ENCODE measurements at places on chromosomes 6 and 20. TPM values are rescaled to one million over a fixed set of nuclear protein-coding genes. Genes with fewer than 3 reads are reported as not detected.

DPPA5 gene
- total RNA-seq, result 7.0 TPM

ADGRB3 gene
- total RNA-seq, result 1.9 TPM

CYP39A1 gene
- 1.8 TPM for total RNA-seq

NOX3 gene
- not detected for total RNA-seq

MLN gene
- not detected for total RNA-seq

TMX4 gene
- total RNA-seq, result 7.5 TPM

ZSCAN12 gene
- total RNA-seq, result 7.3 TPM

C20orf144 gene
- total RNA-seq, result 0.66 TPM

PAX1 gene
- not detected for total RNA-seq

RAET1G gene
- total RNA-seq, result not detected

FUT9 gene
- 6.8 TPM for total RNA-seq

MLIP gene
- total RNA-seq, result not detected

SAMD5 gene
- total RNA-seq, result 0.08 TPM

LRFN2 gene
- total RNA-seq, result 2.6 TPM

PTGIS gene
- total RNA-seq, result 29.0 TPM

WFDC12 gene
- not detected for total RNA-seq

GRCh38 chr6:17150096-17150495, 48.2 kb downstream of the STMND1 start:
- no peaks in the 10 kb centered on the region for H3K4me1 ChIP-seq
- H3K36me3 ChIP-seq, result no peaks in the 10 kb centered on the region
- H3K27ac ChIP-seq, result no peak overlapping the region
- no peaks in the 10 kb centered on the region for H3K27me3 ChIP-seq
- DNase-seq, result no peak

DNA sequence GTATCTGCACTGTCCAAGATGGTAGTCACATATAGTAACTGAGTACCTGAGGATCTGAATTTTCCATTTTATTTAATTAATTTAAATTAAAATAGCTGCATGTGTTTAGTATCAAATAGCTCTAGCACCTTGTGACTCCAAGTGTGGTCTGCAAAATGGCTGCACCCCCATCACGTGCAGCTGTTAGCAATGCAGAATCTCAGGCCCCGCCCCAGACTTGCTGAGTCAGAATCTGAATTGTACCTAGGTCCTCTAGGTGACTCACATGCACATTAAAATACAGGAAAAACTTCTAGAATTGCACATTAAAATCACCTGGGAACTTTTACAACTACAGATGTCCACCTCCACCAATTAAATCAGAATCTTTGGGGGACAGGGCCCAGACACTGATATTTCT, 19.2 kb upstream of the FAM83C start:
- H3K36me3 ChIP-seq, result no peaks in the 10 kb centered on the region
- peaks cover 24% of the 10 kb centered on the region for H3K4me1 ChIP-seq
- peak; percentile 22 for DNase-seq
- no peaks in the 10 kb centered on the region for H3K27me3 ChIP-seq

- no peak overlapping the region for H3K4me3 ChIP-seq
- peaks cover 34% of the 10 kb centered on the region for H3K4me1 ChIP-seq
- H3K27ac ChIP-seq, result no peak overlapping the region
- no peaks in the 10 kb centered on the region for H3K36me3 ChIP-seq
- no peaks in the 10 kb centered on the region for H3K27me3 ChIP-seq
Observed at GRCh38 chr6:42306439-42307140, 88.9 kb upstream of the MRPS10 start.

DNA sequence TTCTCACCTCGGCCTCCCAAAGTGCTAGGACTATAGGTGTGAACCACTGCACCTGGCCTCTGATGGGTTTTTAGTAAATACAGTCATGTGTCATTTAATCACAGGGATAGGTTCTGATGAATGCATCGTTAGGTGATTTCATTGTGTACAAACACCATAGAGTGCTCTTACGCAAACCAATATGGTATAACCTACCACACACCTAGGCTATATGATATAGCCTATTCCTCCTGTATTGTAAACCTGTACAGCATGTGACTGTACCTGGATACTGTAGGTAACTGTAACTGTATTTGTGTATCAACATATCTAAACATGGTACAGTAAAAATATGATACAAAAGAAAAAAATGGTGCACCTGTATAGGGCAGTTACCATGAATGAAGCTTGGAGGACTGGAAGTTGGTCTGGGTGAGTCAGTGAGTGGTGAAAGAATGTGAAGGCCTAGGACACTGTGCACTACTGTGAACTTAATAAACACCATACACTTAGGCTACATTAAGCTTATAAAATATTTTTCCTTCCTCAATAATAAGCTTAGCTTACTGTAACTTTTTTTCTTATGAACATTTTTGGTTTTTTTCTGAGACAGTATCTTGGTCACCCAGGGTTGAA, 10.0 kb downstream of the BICRAL start:
- no peaks in the 10 kb centered on the region for H3K27me3 ChIP-seq
- no peak overlapping the region for H3K4me3 ChIP-seq
- peaks cover 42% of the 10 kb centered on the region for H3K4me1 ChIP-seq

DNA sequence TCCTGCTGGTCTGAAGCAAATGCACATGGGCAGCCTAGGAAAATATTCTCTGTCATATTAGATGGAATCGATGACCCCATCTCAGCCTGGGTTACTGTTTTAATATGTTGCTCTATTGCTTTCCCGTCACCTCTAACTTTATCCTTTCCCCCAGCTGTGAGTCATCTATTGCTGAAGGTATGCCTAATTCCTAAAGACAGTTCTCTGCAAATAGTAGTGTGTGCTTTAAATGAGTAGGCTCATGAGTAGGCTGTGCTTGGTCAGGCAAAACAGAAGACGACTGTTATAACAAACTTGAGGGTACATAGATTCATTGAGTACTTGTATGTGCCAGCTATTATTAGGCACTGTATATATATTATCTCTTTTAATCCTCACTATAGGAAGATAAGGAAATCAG, 47.2 kb downstream of the CTNNBL1 start:
- H3K27me3 ChIP-seq, result no peaks in the 10 kb centered on the region
- peaks cover 3% of the 10 kb centered on the region for H3K4me1 ChIP-seq
- no peak overlapping the region for H3K27ac ChIP-seq
- no peaks in the 10 kb centered on the region for H3K36me3 ChIP-seq

- no peaks in the 10 kb centered on the region for H3K27me3 ChIP-seq
- peaks cover 9% of the 10 kb centered on the region for H3K4me1 ChIP-seq
- DNase-seq, result no peak
- no peak overlapping the region for H3K27ac ChIP-seq
- no peak overlapping the region for H3K4me3 ChIP-seq
- no peaks in the 10 kb centered on the region for H3K36me3 ChIP-seq
Observed at GRCh38 chr6:136720045-136720770, 72.1 kb downstream of the MAP3K5 start.

DNA sequence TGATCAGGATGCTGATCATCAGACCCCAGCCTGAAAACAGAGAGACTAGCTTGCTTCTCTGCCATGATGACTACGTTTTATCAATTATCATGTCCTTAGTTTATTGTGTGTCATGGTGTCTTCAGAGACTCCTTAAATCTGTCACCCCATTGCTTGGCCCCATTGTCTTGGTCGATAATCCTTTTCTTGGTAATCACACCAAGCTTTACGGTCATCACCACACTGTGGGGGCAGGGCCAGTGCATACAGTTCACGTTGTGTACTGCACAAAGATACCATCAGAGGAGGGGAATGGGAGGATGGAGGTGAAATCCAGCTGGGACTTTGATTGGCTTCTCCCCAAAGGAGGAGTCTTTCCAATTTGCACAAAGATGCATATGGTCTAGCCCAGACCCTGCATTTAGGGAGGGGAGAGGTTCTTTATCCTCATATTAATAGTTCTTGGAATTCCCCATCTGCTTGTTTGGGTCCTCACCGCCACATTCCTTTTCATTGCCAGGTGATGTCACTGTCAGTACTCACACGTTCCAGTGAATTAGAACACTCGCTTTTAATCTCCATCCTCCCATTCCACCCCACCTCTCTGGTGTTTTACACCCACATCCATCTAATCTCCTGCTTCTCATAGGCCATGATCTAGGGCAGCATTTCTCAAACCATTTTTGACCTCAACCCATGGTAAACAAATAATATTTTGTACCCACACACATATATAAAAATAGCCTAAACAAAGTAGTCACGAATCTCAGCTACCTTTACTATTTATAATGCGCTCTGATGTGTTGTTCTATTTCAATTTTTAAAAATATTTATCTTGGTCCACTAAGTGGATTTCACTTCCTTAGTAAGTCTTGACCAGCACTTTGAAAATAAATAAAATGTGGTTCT, 5.7 kb downstream of the ETV7 start:
- H3K4me3 ChIP-seq, result no peak overlapping the region
- H3K36me3 ChIP-seq, result no peaks in the 10 kb centered on the region
- 0 out of 2 replicates have a peak, but pooled peaks cover 9% of the 10 kb centered on the region for H3K4me1 ChIP-seq
- no peak for DNase-seq

GRCh38 chr20:51064137-51064536, 41.2 kb upstream of the KCNG1 start:
- H3K4me1 ChIP-seq, result peaks cover 11% of the 10 kb centered on the region
- no peak overlapping the region for H3K4me3 ChIP-seq
- no peak overlapping the region for H3K27ac ChIP-seq
- H3K36me3 ChIP-seq, result no peaks in the 10 kb centered on the region
- DNase-seq, result no peak
- H3K27me3 ChIP-seq, result no peaks in the 10 kb centered on the region

- no peaks in the 10 kb centered on the region for H3K36me3 ChIP-seq
- no peak overlapping the region for H3K27ac ChIP-seq
- peak; percentile 4 for DNase-seq
- no peaks in the 10 kb centered on the region for H3K27me3 ChIP-seq
- peaks cover 4% of the 10 kb centered on the region for H3K4me1 ChIP-seq
Observed at GRCh38 chr20:22719167-22719591, 134.8 kb upstream of the FOXA2 start.

GRCh38 chr20:41437836-41438235, 71.2 kb upstream of the EMILIN3 start:
- H3K27me3 ChIP-seq, result no peaks in the 10 kb centered on the region
- no peak for DNase-seq
- H3K27ac ChIP-seq, result no peak overlapping the region
- H3K36me3 ChIP-seq, result peaks cover 27% of the 10 kb centered on the region
- no peaks in the 10 kb centered on the region for H3K4me1 ChIP-seq

GRCh38 chr6:19602434-19603013, 234.6 kb upstream of the ID4 start:
- H3K4me1 ChIP-seq, result no peaks in the 10 kb centered on the region
- no peaks in the 10 kb centered on the region for H3K36me3 ChIP-seq
- H3K4me3 ChIP-seq, result no peak overlapping the region

- H3K4me1 ChIP-seq, result peaks cover 31% of the 10 kb centered on the region
- H3K4me3 ChIP-seq, result no peak overlapping the region
- DNase-seq, result no peak
- H3K27me3 ChIP-seq, result no peaks in the 10 kb centered on the region
- H3K27ac ChIP-seq, result no peak overlapping the region
Observed at GRCh38 chr6:127453845-127454619, 5.2 kb downstream of the KIAA0408 start.

- H3K4me1 ChIP-seq, result no peaks in the 10 kb centered on the region
- H3K4me3 ChIP-seq, result no peak overlapping the region
- DNase-seq, result no peak
Observed at GRCh38 chr6:111379302-111379701, 103.7 kb downstream of the REV3L start.

DNA sequence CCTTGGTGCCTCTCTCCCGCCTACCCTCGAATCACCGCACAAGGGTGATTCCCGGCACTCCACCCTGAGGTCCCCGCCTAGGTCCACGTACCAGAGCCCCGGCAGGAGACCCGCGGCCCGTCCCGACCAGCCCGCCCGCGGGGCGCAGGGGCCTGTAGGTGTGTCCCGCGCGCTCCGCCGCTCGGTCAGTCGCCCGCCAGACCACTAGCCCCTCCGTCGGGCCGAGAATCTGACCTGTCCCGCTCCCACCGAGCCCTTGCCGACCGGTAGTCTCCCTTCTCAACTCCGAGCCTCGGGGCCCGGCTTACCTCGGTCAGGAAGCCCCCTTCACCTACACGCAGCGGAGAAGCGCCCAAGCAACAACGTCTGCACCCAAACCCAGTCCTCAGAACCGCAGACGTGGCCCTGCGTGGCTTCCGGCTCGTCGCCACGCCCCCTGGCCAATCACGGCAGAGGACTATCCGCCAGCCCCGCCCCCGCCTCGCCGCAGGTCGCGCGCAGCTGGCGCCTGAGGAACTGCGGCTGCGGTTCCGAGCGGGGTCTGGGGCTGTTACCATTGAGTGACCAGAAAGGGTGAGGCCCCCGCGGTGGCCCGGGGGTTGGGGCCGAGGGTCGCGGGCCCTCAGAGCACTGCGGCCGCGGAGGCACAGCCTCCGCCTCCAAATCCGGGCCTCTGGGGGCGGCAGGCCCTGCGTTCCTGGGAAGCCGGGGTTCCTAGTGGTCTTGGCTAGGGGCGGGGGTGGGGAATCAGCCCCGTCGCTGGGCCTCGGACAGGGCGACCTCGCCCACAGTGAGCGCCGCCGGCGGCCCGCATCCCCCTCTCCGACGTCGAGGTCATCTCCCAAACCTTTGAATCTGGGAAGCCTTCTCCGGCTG, at the start of the genes PGM3 and RWDD2A:
Gene PGM3, minus strand, starts transcription at position 395 of the 876 bp plus-strand sequence. CDS start 2,253 bp downstream, outside the sequence.
Gene RWDD2A, plus strand, starts transcription at position 487 of the 876 bp plus-strand sequence. CDS start 1,095 bp downstream, outside the sequence.
- H3K27ac ChIP-seq, result peak within 1 kb of the TSS; percentile 81
- peak; percentile 93 for DNase-seq
- H3K27me3 ChIP-seq, result no peaks in the 10 kb centered on the region
- peak within 1 kb of the TSS; percentile 96 for H3K4me3 ChIP-seq
- peaks cover 21% of the 10 kb centered on the region for H3K36me3 ChIP-seq
- peaks cover 4% of the 10 kb centered on the region for H3K4me1 ChIP-seq

GRCh38 chr6:133871131-133871530, 17.8 kb upstream of the TCF21 start:
- H3K27ac ChIP-seq, result no peak overlapping the region
- no peak for DNase-seq
- H3K4me1 ChIP-seq, result no peaks in the 10 kb centered on the region
- no peak overlapping the region for H3K4me3 ChIP-seq
- no peaks in the 10 kb centered on the region for H3K36me3 ChIP-seq

GRCh38 chr20:6287471-6287870, 164.6 kb upstream of the FERMT1 start:
- H3K27ac ChIP-seq, result no peak overlapping the region
- no peaks in the 10 kb centered on the region for H3K27me3 ChIP-seq
- no peaks in the 10 kb centered on the region for H3K36me3 ChIP-seq
- no peaks in the 10 kb centered on the region for H3K4me1 ChIP-seq

- no peak overlapping the region for H3K4me3 ChIP-seq
- no peak for DNase-seq
- peaks cover 19% of the 10 kb centered on the region for H3K4me1 ChIP-seq
- no peak overlapping the region for H3K27ac ChIP-seq
- no peaks in the 10 kb centered on the region for H3K27me3 ChIP-seq
Observed at GRCh38 chr6:4884646-4885340, 108.6 kb downstream of the CDYL start.

GRCh38 chr6:36688739-36689075, 8.9 kb upstream of the RAB44 start:
- H3K36me3 ChIP-seq, result peaks cover 13% of the 10 kb centered on the region
- no peaks in the 10 kb centered on the region for H3K4me1 ChIP-seq
- no peaks in the 10 kb centered on the region for H3K27me3 ChIP-seq
- no peak overlapping the region for H3K4me3 ChIP-seq
- H3K27ac ChIP-seq, result no peak overlapping the region
- DNase-seq, result no peak

- H3K4me1 ChIP-seq, result peaks cover 20% of the 10 kb centered on the region
- H3K36me3 ChIP-seq, result no peaks in the 10 kb centered on the region
- H3K27me3 ChIP-seq, result no peaks in the 10 kb centered on the region
- no peak overlapping the region for H3K27ac ChIP-seq
Observed at GRCh38 chr6:5174244-5174643, 86.5 kb downstream of the LYRM4 start.

Measured in GM23338 (cell line).